ENCODE measurements at places on chromosomes 2 and 18.

DNA sequence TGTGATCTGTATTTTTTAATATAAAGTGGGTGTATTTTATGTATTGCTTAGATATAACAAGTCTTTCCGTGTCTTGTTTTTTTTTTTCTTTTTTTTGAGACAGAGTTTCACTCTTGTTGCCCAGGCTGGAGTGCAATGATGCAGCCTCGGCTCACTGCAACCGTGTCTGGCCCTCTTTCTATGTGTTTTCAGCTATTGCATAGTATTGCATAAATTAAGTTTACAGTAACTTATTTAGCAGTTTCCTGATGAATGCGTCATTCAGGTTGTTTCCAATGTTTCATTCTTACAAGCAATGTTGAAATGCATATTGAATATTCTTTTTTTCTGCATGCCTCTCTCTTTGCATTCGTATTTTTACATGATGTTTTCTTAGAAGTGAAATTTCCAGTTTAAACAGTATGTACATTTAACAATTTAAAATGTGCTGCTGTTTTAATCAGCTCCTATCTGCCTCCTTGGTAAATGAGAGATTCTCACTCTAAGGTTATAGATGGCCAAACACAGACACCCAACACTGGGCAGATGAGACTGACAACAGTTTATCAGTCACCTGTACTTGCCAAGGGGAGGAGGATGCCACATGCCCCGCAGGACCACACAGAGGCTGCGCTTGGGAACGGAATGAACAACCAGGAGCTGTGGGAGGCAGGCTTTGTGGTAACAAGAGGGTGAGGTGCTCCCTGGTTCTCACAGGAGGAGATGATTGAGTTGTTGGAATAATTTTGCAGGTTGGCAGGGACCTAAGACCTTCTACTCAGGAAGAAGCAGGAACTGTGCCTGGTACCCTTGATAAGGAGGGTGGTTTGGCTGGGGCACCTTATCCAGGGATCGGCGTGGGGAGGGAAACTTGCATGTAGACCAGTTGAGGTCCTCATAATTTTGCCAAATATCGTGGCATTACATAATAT, 7.5 kb downstream of the SLC9A4 start:
- DNase-seq: no peak

- DNase-seq: no peak
Observed at GRCh38 chr2:3626812-3627499, 31.0 kb upstream of the ALLC start.

- no peak for DNase-seq
Observed at GRCh38 chr18:34866310-34866709, 156.2 kb downstream of the DTNA start.

DNA sequence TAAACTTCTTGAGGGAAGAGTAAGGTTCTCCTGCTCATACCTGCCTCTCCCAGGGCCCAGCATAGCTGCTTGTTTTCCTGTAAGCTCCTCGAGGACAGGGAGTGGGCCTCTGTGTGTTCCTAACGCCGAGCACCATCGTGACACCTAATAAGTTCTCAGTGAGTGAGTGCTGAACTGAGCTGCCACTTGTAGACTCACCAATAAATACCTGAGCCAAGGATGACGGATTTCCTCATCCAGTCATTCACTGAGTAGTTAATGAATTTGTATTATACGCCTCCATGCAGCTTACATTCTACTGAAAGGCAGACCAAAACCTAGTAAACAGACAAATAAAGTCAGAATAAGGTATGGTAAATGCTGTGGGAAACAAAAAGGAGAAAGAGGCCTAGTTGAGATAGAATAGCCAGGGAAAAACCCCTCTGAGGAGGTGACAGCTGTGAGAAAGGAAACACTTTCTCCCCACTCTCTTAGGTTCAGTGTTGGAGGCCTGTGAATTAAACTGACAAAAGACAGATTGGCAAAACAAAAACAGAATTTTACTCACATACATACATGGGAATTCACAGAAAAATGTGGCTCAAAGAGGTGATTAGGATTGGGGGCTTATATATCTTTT, 138.6 kb downstream of the B3GNT2 start:
- no peak for DNase-seq

- no peak for DNase-seq
Observed at GRCh38 chr18:41155025-41155424, 800.0 kb upstream of the PIK3C3 start.

DNA sequence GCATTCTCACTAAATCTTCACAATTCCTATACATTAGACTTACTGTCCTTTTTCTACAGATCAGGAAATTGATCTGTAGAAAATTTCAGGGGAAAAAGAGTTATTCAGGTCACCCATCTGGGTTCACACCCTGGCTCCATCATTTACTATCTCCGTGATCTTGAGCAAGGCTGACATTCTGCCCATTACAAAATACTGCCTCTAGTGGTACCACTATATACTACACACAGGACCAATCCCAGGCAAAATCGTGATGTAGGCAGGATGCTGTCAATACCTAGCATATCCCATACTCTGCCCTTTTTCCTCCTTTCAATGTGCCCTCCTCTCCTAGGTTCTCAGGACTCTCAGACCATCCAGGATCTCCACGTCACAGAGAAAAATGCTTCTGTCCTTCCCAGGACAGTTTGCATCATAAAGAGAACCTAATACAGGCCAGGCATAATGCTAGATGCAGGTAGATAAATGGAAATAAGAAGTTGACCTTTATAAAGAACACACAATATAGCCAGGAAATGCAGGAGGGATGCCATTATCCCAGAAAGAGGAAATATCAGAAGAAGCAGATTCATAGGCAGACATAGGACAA, 101.9 kb downstream of the CDH20 start:
- no peak for DNase-seq

All from cortex of kidney (tissue), 1 donor.